Fibroblast of skin of scalp (primary cell): ENCODE measurements at places on chromosomes 1 and 21.

DNA sequence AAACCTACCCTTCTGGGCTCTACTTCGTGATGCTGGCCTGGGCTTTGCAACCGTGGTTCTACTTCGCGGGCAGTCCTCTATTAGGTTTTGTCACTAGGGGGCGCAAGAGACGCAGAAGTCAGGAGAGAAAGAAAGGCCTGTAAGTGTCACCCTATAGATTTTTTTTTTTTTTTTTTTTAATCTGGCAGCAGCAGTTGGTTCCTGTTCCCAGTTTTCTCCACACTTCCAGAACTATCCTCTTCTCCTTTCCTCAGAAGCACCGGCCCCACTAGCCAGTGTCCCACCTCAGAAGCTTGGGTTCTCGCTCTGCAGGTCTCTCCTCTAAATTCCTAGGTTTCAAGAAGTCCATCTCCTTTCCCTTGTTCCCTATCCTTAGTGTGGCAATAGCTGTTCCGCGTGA, 9.1 kb upstream of the LCE2D start:
- DNase-seq = peak; percentile 53

DNA sequence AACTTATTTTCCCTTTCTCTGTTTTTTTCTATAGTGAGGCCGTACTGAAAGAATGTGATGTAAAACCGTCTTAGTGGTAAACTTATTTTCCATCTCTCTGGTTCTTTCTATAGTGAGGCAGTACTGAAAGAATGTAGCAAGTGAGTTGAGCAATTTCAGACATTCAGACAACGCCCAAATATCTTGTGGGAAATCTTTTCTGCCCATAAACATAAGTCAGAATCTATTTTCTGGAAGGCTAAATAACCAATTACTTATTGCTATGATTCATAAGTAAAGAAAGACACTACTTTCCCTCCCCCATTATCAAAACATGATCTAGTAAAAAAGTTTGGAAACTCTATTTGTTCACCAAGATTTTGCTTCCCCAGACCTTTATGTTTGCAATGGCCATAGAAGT, 18.8 kb upstream of the SCCPDH start:
- peak; percentile 97 for DNase-seq

DNA sequence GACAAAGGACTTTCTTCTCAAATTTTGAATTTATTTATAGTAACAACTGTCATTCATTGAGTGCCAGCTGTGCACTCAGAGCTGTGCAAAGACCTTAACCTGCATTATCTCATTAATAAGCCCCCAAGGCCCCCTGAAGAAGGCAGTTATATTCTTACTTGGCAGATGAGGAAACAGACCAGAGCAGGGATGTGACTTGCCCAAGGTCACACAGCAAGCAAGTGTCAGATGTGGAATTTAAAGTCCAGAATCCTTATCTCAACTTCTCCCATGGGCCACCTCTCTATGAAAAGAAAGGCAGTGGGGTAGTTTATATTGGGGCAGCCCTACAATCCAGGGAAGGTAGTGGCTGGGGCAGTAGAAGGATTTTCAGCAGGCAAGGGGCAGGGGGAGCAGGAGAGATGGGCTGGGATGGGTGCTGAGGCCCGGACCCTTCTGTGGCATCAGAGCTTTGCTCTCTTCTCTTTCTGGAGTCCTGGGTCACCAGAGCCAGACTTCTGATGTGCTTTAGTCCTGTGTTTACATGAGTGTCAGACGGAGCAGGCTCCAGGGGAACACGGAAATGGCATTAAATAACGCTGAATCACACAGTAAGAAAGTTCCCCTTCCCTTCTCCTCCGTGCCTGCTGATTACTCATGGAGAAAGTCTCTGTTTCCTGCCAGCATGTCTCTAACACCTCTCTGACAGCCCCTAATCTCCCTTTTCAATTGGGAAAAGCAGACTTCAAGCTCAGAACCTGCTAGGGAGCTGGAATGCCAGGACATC, 39.5 kb downstream of the EPHB2 start:
- peak; percentile 91 for DNase-seq

- DNase-seq = no peak
These were observed 9.5 kb downstream of the SH3BGRL3 start for GRCh38 chr1:26289158-26290059.

DNA sequence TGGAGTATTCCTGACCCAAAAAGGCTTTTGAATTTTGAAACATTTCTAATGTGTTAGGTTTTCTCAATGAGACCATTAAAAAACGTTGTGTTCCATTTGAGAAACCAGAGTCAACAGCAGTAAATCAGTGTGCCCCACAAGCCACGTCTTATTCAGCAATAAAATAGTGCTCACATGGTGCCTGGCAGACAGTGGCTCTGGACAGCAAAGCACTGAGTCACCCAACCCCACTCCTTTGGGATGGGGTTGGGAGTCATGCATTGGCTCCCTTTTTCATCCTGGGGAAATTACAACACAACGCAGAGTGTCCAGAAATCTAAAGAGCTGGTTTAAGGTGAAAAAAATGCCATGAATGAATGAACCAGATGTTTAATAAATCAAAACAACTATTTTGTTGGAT, 46.5 kb downstream of the KCNJ15 start:
- DNase-seq = peak; percentile 92

- peak; percentile 20 for DNase-seq
These were observed 1.2 kb downstream of the VAV3 start for GRCh38 chr1:107963601-107964335.

GRCh38 chr1:116502671-116503314, 68.0 kb downstream of the CD58 start:
- no peak for DNase-seq

- no peak for DNase-seq
These were observed 42.5 kb downstream of the RYR2 start for GRCh38 chr1:237084341-237085077.

DNA sequence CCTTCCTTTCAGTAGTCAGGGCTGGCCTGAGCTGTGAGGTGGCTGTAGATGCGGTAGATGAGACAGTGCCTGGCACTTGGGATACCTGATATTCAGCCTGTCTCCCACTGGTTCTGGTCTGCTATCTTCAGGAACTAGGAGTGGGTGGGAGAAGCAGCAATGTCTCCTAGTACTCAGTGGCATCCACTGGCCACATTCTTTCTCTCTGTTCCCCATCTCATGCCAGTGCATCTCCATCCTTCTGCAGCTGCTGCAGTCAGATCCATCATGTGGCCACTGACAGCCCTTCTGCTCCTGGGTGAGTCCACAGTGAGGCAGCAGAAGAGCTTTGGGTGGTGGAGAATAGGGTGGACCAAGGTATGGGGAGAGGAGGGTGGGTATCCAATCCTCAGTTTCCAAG, 1.1 kb downstream of the FCRLB start:
- no peak for DNase-seq

- DNase-seq = no peak
These were observed 2.6 kb upstream of the GJB3 start for GRCh38 chr1:34778381-34778780.

- no peak for DNase-seq
These were observed 1.1 kb upstream of the TRIM58 start for GRCh38 chr1:247855911-247856310.

GRCh38 chr1:33384040-33384812, 46.7 kb downstream of the PHC2 start:
- peak; percentile 82 for DNase-seq

GRCh38 chr21:45333583-45334121, 46.0 kb upstream of the POFUT2 start:
- peak; percentile 79 for DNase-seq

DNA sequence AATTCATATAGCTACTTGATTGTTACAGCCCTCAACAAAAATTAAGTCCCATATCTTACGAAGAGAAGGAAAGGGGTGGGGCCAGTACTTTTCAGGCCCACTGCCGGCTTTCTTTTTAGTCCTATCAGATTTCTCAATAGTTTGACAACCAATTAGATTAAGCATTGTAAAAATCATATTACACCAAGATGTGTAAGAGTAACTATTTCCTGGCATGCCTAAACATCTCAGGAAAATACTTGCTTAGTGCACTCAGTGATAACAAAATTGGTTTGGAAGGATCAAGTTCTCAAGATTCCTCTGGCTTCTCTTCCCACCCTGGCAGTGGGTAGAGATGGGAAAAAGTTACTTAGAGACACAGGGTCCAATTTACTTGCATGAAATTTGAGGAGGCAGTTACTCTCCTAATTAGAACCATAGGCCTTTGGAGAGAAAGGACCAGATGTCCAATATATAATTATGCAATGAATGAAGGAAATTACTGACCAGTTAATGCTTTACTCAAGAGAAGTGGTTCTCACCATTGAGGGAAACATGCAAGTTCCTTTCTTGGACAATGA, 30.1 kb downstream of the STPG1 start:
- DNase-seq = no peak

- no peak for DNase-seq
These were observed 12.8 kb downstream of the ZFP69B start for GRCh38 chr1:40462956-40463590.

DNA sequence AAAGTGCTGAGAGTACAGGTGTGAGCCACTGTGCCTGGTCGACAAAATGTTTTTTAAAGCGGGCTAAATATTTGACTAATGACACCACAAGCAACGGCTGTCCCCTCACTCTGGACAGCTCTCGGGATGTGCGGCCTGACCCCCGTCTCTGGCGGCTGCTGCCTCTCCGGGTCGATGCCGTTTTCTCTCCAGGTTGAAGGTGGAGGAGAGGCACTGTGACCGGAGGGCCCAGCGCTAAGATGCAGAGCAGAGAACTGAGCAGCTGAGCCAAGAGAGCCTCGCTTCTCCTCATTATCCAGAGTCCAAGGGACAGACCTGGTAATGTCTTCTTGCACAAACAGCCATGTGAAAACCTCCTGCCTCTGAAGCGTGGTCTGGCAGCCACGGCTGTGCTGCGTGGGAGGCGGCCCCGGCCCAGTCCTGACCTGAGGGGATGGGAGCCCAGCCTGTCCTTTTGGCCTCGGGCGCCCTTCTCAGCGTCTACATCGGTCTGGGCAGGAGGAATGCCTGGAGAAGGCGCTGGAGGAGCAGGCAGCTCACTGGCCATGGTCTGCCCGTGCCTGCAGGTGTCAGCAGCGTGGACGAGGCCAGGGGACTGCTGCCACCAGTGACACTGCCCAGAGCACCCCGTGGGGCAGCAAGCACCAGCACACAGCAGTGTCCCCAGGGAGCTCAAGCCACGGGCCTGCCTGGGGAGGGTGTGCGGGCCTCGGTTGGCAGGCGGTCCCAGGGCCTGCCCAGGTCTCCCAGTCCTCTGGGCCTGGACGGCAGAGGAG, 10.3 kb downstream of the MORN1 start:
- no peak for DNase-seq

- peak; percentile 61 for DNase-seq
These were observed 90.1 kb upstream of the WDR26 start for GRCh38 chr1:224524679-224525078.

DNA sequence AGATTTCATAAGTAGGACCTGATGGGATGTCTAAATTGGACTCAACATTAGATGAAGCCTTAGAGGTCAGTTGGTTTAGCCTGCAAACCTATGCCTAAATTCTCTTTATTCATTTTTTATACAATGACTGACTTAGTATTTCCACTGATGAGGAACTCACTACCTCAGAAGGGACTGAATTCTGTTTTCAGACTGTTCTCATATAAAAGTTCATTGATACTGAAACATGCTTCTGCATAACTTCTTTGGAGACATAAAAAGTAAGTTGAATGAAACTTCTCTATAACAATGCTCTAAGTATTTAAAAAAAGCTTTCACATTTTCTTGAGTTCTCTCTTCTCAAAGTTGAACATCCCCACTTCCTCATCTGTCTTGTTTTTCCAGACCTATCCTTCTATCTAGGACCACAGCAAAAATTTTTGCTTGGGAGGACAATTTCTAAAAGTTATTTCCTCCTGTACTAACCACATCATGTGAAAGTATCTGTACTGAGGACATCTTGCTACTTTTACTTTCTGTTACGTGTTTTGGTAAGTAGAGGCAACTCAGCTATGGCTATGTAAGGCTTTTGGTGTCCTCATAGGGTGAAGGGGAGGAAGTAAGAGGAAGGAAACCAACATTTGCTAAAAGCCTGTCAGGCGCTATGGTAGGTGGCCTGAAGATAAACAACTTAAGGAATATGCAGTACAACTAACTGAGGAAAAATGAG, 64.1 kb downstream of the USP24 start:
- DNase-seq = no peak

DNA sequence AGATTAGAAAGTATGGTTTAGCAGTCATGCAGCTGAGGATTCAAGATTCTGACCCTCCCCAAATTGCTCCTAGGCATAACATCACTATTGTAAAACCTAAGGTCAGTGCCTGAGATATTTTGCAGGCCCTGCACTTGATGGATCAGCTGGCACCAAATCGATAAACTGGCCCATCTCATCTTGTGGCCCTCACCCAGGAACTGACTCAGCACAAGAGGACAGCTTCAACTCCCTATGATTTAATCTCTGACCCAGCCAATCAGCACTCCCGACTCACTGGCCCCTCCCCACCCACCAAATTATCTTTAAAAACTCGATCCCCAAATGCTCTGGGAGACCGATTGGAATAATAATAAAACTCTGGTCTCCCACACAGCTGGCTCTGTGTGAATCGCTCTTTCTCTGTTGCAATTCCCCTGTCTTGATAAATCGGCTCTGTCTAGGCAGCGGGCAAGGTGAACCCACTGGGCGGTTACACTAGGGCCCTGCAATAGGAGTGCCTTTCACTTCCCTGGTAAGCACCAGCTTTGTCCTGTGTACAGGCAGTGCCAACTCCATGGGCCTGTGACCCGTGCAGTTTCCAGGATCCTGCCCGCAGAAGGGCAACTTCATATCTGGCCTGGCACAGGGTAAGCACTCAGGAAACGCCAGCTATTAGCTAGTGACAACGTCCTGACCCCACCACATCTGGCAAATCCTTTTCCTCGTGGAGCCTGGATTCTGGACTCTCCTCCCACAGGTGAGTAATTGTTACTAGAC, 28.7 kb upstream of the SLC2A5 start:
- DNase-seq = no peak

- no peak for DNase-seq
These were observed 1.1 kb upstream of the SETDB1 start for GRCh38 chr1:150925080-150925479.

DNA sequence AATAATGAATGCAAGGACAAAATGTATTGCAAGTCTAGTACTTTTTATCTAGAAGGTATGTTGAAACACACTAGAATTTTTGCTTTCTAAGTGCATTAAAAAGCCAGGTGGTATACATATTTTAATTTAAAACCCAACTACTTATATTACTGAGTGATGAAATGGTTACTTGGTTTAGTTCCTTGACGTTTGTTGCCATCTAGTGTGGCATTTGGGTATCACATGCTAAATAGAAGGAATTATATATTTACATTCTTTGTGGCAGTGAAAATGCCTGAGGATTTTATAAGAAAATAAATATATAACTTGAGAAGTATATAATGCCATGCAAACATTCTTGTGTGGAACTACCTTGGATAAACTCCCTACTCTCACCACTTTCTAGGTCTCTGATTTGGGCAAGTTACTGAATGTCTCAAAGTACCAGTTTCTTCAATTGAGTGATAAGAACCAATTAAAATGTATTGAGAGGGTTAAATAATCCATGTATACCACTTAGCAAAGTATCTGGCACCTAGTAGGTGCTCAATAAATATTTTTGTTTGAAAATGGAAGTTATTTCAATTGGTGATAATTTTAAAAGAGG, 69.6 kb downstream of the SDCCAG8 start:
- DNase-seq = peak; percentile 81

GRCh38 chr1:162973381-162973795, 95.8 kb upstream of the RGS4 start:
- peak; percentile 89 for DNase-seq
